NCI-H1694 (cell line): ENCODE measurements at places on chromosomes 3 and 15.

- no peak for DNase-seq
These were observed 9.2 kb upstream of the PDZRN3 start for GRCh38 chr3:73633916-73634344.

DNA sequence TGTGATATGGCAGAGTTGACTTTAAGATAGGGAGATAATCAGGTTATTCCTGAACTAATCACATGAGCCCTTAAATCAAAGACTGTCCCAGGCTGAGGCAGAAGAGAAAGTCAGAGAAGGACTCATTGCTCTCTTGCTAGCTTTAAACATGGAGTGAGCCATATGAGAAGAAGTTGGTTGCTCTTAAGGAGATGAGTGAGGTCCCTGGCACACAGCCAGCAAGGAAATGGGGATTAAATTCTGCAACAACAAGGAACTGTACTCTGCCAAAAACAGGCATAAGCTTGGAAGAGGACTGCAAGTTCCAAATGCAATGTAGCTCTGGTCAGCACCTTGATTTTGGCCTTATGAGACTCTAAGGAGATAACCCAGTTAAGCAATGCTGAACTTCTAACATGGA lies 457.0 kb downstream of the PLOD2 start:
- DNase-seq: no peak

DNA sequence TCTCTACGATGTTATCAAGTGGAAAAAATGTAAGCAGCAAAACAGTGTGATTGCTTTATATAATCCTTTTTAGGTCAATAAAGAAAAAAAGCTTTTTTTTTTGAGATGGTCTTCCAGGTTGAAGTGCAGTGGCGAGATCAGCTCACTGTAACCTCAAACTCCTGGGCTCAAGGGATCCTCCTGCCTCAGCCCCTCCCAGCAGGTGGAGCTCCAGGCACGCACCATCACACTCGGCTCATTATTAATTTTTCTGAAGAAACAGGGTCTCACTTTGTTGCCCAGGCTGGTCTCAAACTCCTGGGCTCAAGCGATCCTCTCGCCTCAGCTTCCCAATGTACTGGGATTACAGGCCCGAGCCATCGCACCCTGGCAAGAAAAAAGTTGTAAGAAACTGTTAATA lies 17.3 kb downstream of the RNF168 start:
- DNase-seq: no peak

DNA sequence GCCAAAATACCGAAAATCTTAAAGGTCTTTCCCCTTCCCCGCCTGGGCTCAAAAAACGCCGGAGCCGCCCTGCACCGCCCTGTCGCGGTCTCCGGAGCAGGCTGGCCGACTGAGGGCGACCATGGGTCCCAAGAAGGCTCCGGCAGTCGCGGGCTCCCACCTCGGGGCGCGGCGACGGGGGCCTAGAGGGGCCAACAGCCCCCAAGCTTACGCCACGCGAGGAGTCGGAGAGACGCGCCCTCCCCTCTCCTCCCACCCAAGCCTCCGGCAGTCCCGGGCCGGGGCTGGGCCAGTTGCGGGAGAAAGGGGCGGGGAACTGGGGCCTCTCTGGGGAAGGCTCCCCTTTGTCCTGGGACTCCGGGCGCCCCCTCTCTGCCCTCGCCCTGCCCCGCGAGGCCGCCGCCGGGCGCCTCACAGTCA lies 69.2 kb downstream of the GOLGA8B start:
- DNase-seq: no peak

DNA sequence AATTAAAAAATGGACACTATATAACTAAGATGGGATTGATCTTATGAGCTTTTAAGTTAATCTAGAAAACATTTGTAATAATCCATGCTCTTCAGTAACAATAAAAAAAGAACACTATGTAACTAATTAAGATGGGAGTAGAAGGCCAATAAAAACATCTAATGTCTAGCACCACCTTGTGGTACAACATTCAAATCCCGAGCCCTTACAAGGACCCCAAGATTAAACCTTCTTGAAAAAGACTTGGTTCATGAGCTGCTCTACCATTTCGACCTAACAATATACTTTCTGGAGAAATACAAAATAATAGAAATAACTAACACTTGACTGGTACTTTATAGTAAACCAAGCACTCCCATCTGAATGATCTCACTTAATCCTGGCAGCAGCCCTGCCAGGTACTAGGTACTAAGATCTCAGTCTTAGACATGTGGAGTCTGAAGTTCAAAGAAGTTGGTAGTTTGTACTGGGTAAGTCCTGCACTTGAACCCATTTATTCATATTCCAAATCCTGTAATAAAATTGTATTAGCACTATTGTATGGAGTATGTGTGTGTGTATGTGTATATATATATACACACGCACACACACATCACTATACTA lies 21.8 kb downstream of the METTL6 start:
- peak; percentile 48 for DNase-seq

DNA sequence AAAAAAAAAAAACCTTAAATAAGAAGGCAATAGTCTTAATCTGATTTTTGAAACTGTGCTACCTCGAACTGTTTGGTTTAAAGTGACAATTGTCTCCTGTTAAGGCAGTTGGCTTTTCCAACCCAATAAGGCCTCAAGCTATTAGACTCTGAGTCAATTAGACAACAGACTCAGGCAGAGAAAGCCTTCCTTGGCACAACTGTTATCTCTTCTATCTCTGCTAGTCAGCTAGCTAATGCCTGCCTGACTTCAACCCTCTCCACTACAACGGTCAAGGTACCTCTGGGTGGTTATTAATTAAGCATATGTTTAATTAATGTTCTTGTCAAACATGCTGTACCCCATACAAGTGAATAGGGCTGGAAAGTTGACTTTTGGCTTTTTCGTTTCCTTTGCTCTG lies 110.2 kb upstream of the NLGN1 start:
- DNase-seq: no peak

DNA sequence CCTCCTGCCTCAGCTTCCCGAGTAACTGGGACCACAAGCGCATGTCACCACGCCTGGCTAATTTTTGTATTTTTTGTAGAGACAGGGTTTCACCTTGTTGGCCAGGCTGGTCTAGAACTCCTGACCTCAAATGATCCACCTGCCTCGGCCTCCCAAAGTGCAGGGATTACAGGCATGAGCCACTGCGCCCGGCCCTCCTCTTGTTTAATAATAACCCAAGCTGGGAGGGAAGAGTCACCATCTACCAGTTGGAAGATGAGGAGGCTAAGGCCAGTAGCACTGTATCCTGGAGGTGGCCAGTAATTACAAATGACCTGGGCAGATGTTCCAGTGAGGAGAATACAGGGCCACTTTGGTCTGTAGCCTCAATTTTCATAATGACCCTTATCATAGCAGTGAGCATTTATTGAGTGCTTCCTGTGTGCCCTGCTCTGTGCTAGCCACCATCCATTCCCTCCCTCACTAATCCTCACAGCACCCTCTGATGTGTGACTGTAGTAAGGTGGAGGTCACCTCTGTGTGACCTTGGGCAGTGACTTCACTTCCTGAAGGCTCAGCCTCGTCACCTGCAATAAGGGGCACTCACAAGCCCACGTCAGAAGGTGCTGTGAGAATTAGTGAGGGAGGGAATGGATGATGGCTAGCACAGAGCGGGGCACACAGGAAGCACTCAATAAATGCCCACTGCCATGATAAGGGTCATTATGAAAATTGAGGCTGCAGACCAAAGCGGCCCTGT lies 64.2 kb downstream of the ABTB1 start:
- DNase-seq: no peak

- DNase-seq: no peak
These were observed 21.8 kb upstream of the SHC4 start for GRCh38 chr15:48985516-48985915.

DNA sequence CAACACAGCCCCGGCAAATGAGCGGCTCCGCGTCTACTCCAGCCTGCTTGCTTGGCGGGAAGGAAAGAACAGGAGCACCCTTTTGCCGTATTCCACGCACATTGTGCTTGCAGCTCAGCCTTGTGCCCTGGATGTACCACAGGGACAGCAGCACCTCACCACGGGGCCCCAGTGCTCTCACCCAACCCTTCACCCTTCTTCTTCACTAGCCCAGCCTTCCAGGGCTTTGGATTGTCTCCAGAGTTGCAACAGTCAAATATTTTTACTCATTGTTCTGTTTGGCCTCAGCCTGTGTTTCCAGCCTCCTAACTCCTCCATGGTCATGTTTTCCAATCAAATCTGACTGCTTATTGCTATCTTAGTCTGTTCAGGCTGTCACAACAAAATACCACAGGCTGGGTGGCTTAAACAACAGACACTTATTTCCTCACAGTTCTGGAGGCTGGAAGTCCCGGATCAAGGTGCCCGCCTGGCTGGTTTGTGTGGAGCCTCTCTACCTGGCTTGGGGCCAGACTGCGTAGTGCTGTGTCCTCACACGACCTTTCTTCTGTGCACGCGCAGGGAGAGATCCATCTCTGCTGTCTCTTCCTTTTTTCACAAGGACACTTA lies 79.2 kb upstream of the ABHD17C start:
- peak; percentile 78 for DNase-seq

- no peak for DNase-seq
These were observed 539.3 kb upstream of the LMCD1 start for GRCh38 chr3:7962301-7962700.

DNA sequence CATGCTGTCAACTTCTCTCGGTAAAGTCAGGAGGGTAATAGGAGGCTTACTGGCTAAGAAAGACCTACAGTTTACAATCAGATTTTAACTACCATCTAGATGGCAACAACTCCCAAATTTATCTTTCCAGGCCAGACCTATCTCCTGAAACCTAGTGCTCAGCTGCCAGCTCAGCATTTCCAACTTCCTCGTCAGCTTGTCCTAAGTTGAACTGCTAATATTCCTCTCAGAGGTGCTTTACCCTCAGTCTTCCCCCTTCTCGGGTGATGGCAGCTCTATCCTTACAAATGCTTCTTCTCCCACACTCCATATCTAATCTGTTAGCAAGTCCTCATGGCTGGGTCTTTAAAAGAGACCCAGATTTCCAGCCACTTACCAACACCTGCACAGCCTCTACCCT lies 36.9 kb upstream of the UBE2E2 start:
- no peak for DNase-seq

GRCh38 chr3:143627336-143627735 lies 220.9 kb downstream of the SLC9A9 start:
- no peak for DNase-seq

DNA sequence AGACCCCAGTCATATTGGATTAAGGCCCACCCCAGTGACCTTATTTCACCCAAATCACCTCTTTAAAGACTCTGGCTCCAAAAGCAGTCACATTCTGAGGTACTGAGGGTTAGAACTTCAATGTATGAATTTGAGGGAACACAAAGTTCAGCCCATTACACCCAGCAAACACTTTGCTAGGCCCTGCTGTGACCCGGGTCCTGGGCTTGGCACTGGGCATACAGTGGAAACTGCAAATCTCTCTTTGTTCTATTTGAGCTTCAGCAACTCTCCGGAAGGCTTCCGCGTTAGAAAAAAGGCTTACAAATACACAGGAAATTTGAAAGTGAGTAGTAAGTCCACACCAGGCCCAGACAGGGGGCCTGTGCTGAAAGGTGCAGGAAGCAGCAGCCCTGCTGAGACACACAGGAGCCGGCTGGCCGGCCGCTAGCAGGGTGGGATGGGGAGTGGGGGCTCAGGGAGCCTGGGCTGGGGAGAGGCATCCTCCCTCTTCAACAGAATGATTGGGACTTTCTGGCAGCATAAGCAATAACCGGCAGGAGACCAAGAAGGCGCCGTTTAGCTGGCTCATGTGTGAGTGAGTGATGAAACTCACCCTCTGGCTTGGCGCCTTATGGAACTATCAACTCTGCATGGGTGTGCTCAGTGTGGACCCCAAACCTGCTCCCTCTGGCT lies 13.0 kb downstream of the LIPC start:
- no peak for DNase-seq

- no peak for DNase-seq
These were observed 891 bp upstream of the NR1D2 start for GRCh38 chr3:23944007-23944783.

DNA sequence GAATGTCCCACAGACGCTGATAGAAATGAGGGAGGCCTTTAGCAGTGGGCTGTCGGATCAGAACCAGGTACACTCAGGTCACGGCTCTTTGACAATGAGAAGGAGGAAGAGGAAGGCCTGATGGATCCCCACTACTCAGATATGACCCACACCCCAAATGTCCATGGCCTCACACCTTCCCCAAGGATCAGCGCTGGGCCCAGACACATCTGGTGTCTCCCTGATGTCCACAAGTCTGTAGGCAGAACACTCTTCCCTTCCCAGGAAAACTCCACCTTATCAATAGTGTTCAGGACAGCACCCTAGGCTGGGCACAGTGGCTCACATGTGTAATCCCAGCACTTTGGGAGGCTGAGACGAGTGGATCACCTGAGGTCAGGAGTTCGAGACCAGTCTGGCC lies 33.3 kb upstream of the SFMBT1 start:
- no peak for DNase-seq

- DNase-seq: peak; percentile 15
These were observed 47.7 kb upstream of the INSYN1 start for GRCh38 chr15:73800662-73801345.

GRCh38 chr3:151890721-151891141 lies 17.3 kb downstream of the SUCNR1 start:
- DNase-seq: no peak

- no peak for DNase-seq
These were observed 57.3 kb upstream of the PLXNA1 start for GRCh38 chr3:126925411-126926171.

DNA sequence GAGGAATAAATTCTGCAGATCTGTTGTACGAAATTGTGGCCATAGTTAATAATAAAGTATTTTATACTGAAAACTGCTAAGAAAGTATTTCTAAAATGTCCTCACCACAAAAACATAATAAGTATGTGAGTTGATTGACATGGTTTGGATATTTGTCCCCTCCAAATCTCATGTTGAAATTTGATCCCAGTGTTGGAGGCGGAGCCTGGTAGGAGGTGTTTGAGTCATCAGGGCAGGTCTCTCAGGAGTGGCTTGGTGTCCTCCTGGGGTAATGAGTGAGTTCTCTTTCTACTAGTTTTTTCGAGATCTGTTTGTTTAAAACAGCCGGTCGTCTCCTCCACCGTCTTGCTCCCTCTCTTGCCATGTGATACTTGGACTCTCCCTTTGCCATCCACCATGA lies 424.1 kb upstream of the KCNMB2 start:
- DNase-seq: no peak

DNA sequence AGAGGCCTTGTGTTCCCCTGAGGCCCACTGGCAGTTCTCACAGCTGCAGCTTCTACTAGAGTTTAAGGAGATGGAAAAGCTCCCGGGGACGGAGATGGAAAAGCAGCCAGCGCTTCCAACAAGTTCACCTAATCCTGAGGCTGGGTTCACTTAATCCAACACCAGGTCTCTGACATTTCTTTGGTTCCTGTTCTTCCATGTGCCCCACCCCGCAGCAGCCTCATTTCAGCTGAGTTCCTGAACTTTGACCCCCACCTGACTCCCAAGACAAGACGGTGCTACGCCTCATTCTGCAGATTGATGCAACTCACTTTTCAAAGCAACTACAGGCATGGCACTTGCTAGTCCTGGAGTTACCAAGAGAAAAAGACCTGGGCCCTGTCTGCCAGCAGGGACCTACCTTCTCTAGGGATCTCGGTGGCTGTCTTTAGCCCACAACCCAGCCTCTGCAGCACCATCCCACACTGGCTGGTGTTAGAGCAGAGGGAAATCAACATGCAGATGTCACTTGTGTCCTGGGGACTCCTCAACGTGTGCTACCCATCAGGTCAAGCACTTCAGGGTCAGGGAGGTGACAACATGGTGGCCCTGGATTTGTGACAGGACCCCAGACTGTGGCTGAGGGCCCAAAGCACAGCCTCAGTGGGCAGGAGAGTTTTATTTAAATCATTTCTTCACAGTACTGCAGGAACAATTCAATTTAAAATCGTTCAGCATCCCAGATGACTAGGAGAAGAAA lies 406.1 kb downstream of the VPS13C start:
- no peak for DNase-seq
